ENCODE measurements at places on chromosomes 5 and 9. TPM values are rescaled to one million over a fixed set of nuclear protein-coding genes. Genes with fewer than 3 reads are reported as not detected.

GRCh38 chr9:116238225-116238624 is 84.6 kb downstream of the PAPPA start:
- peak; percentile 55 for DNase-seq

- DNase-seq = no peak
Measured at GRCh38 chr5:29079771-29080170, 2041.4 kb upstream of the CDH9 start.

GRCh38 chr5:13985731-13986418 is 41.4 kb upstream of the DNAH5 start:
- DNase-seq = peak; percentile 75

- DNase-seq = no peak
Measured at GRCh38 chr9:114114364-114114763, 15.3 kb upstream of the KIF12 start.

DNA sequence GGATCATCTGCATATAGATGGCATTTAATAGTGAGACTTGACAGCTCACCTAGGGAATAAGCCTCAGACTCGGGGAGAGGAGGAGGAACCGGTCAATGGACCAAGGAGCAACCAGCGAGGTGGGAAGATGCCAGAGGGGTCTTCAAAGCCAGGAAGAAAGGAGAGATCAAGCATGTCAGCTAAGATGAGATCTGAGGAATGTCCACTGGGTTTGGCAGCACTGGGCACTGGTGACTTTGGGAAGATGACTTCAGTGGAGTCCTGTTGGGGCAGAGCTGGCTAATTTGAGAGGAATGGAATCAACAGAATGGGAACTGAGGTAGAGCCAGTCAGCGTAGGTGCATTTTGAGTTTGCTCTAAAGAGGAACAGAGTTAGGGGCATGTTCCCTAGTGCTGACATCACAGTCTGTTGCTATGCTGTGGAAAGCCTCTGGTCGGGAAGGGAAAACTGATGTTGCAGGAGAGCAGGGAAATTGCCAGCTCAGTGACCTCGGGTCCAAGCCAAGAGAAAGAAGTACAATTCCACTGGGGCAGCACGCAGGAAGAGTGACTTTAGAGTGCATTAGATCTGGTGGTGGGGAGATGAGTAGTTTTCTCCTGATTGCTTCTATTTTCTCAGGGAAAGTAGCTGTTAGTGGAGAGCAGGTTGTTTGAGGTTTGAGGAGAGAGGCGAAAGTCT is 56.9 kb downstream of the ZNF618 start:
- no peak for DNase-seq

GRCh38 chr9:132908635-132909034 is 29.9 kb downstream of the SPACA9 start:
- DNase-seq = no peak

GRCh38 chr9:19931098-19931890 is 142.5 kb upstream of the SLC24A2 start:
- DNase-seq = no peak

The EFNA5 gene
- 24.6 TPM for total RNA-seq

The CCNG1 gene
- total RNA-seq = 206 TPM

The PTGER4 gene
- 13.8 TPM for total RNA-seq

DNA sequence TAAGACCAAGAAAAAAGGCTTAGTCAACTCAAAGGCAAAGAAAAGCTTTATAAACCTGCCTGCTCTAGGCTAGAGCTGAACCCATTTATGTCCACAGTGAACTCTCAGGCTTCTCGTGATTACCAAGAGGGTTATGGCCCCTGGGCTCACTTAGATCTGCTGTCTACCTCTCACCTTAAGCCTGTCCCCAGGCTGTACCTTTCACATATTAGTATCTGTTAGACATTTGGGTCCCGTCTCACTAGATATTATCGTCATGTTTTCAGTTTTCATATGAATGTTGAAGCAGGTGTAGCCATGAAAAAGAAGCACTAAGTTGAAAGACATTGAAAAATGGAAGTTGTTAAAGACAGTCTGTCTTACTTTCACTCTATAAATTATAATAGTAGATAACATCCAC is 75.2 kb upstream of the COX7C start:
- DNase-seq = no peak

GRCh38 chr9:137189297-137190295 is 1.1 kb downstream of the SSNA1 start:
- DNase-seq = no peak

The HAVCR1 gene
- total RNA-seq = 0.29 TPM

The CEL gene
- total RNA-seq = 0.68 TPM

DNA sequence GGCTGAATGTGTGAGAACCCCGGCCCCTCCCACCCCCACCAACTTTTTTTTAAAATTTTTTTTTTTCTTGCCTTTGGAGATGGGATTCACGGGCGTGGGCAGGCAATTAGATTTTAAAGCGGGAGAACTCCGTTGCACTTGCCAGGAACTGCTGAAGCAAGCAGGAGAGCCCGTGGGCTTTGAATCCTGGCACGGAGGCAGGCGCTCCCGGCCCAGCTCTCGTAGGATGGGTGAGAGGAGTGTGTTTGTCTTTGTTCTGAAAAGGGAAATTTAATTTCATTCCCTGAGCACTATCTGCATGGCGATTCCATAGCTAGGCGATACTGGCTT is 54.3 kb upstream of the BOD1 start:
- no peak for DNase-seq

DNA sequence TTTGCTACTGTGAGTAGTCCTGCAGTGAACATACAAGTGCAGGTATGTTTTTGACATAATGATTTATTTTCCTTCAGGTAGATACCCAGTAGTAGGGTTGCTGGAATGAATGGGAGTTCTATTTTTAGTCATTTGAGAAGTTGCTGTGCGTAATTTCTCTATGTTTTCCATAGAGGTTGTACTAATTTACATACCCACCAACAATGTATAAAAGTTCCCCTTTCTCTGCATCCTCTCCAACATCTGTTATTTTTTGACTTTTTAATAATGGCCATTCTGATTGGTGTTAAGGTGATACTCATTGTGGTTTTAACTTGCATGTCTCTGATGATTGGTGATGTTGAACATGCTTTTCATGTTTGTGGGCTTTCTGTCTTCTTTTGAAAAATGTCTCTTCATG is 64.7 kb upstream of the CTSL start:
- DNase-seq = no peak

The SLC46A2 gene
- not detected for total RNA-seq

GRCh38 chr5:164191240-164191639 is 685.8 kb downstream of the MAT2B start:
- DNase-seq = no peak

- DNase-seq = no peak
Measured at GRCh38 chr9:93308676-93309075, 124.7 kb downstream of the WNK2 start.

GRCh38 chr9:110777876-110778215 is 109.3 kb downstream of the MUSK start:
- DNase-seq = no peak

GRCh38 chr5:57850109-57850508 is 367.5 kb upstream of the ACTBL2 start:
- DNase-seq = no peak

DNA sequence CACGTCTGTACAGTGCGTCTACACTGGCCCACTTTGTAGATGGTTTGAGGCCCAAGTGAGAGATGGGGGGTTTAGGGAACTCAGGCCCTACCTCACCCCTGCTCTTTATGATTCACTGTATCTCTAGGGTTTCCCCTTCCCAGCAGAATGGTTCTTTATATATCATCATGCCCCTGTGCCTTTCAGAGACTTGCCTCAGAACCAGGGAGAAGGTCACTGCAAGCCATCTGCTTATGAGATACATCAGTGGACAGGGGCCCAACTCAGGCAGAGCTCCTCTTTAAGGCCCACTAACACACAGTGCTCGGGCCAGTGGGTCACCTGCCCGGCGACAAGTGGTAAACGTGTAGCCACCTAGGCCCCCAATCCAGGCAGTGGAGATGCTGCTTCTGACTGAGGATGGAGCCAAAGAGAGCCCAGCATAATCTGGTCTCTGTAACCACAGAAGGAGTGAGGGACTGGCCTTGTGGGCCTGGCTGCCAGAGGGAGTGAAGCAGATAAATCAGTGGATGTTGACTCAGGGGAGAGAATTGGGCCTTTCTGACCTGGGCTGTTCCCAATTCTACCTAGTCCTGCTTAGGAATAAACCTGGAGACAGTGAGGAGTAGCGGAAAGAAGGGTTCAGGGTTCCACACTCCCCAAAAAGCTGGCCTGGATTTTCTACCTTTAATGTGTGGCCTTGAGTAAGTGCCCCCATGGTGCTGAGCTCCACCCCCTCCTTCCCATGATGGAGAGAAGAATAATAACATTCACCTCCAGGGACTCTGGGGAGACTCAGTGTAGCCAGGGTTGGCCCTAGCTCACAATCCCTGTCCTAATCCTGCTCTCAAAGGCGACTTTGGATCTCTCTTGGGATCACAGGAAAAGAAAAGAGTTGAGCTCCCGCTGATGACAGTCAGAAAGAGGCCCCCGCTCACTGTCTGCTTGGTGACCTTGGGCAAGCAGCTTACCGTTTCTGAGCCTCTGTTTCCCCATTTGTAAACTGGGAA is 2.8 kb upstream of the DUSP1 start:
- no peak for DNase-seq

DNA sequence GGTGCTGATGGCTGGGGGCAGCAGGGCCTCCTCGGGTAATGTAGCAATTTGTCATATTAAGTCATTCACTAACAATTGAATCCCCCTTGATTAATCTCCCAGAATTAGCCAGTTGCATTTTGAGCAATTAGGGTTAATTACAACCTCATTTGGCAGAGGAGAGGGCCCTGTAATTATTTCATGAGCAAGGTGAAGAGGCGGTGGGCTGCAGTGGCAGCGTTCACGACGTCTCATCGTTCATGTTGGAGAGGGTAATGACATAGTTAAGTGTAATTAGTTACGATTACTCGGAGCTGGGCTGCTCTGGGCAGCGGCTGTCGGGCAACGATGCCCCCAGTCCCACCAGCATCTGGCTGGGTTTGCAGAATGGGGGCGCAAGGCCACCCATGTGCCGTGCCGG is 46.0 kb downstream of the NEK6 start:
- no peak for DNase-seq

The B4GALT1 gene
- 86.1 TPM for total RNA-seq

The RAB3C gene
- total RNA-seq = not detected

The SPINK13 gene
- total RNA-seq = not detected

GRCh38 chr5:164053123-164053522 is 547.7 kb downstream of the MAT2B start:
- DNase-seq = no peak

The ESM1 gene
- 3.8 TPM for total RNA-seq

The ARHGEF28 gene
- total RNA-seq = 66.1 TPM

- DNase-seq = no peak
Measured at GRCh38 chr5:51203598-51203997, 179.7 kb upstream of the ISL1 start.

The NIPBL gene
- 21.1 TPM for total RNA-seq

The TMEM215 gene
- not detected for total RNA-seq

The TNFSF15 gene
- total RNA-seq = 11.7 TPM

GRCh38 chr5:72667708-72668107 is 148.8 kb upstream of the TNPO1 start:
- DNase-seq = no peak

The PDE6A gene
- not detected for total RNA-seq

The DRD1 gene
- not detected for total RNA-seq

DNA sequence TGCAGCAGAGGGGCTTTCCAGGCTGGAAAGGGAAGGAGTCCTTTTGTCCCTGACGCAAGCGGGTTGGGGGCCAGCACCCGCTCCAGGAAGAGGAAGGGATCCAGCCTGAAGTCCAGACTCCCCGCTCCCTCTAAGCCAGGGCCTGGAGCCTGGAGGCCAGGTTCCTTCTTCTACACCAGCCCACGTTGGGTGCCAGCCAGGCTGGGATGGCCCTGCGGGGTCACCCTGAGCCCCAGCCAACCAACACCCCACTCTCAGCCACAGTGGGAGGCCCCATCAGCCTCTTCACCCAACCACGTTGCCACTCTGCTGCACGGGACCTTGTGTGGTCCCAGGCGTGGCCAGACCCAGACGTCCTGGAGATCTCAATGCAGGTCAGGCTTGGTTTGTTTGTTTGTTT is 970 bp upstream of the FUT7 start:
- DNase-seq = no peak

The POLR3G gene
- 10.9 TPM for total RNA-seq

The RBM27 gene
- total RNA-seq = 14.6 TPM

The FCHO2 gene
- 11.2 TPM for total RNA-seq

GRCh38 chr9:27368316-27368985 is 71.5 kb upstream of the EQTN start:
- DNase-seq = no peak

DNA sequence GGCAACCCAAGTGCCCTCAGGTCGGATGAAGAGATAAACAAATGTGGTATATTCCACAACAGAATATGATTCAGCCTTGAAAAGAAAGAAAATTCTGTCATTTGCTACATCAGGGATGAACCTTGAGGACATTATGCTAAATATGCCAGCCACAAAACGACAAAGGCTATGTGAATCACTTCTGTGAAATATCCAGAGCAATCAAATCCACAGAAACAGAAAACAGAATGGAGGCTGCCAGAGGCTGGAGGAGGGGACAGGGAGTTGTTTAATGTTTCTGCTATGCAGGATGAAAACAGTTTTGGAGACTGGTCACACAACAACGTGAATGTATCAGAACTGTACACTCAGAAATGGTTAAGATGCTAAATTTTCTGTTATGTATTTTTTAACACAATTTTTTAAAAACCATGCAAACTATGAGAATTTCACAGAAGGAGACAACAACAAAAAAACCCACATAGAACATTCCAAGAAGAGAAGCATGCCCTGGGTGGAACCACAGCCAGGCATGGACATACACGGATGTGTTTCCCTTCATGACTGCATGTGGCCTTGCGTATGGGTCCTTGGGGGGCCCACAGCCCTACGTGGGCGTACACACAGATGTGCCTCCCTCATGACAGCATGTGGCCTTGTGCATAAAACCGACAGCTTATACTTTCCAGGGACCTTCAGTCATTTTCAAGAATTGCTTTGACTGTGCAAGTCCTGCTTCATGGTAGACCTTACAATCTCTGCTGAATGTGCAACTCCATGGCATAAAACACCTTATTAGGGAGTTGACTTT is 146.7 kb downstream of the ROR2 start:
- DNase-seq = no peak

The PDE8B gene
- 0.33 TPM for total RNA-seq

- no peak for DNase-seq
Measured at GRCh38 chr5:68315679-68316271, 100.2 kb downstream of the PIK3R1 start.

DNA sequence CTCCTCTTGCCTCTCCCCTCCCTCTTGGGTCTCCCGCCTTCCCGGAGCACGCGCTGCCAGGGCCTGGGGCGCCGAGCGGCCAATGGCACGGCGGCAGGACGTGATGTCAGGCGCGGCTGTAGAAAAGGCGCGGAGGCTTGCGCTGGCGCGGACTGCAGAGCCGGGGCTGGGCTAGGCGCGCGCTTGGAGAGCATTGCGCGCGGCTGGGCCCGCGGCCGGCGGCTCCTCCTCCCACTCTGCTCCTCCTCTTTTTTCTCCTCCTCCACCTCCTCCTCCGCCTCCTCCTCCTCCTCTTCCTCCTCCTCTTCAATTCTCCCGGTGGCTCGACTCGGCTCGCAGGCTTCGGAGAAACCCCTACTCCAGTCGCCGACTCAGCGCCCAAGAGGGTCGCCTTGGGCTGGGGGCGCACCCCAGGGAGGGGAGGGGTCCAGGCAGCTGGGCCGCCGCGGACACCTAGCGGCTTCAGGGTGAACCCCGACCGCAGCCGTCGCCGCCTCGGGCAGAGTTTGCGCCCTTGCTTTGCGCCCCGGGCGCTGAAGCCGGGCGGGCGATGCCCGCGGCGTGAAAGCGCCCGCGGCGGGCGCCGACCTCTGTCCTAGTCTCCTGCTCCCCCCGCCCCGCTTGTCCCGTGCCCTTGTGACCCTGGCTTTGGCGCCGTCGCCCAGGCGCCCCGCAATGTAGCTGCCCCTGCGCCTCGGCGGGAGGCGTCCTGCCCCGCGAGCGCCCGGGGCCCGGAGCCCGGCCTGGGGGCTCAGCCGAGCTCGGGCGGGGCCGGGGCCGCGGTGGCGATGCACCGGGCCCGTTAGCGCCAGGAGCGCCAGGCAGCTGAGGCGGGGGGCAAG is at the start of gene LHX2:
LHX2 (plus strand) TSS at position 309 of the 842 bp plus-strand sequence. CDS start 581 bp downstream, outside the sequence.
- DNase-seq = no peak
